ENCODE measurements at places on chromosomes 3 and 15.

- no peak for DNase-seq
These were observed 138.3 kb upstream of the MYRIP start for GRCh38 chr3:39671116-39671515.

DNA sequence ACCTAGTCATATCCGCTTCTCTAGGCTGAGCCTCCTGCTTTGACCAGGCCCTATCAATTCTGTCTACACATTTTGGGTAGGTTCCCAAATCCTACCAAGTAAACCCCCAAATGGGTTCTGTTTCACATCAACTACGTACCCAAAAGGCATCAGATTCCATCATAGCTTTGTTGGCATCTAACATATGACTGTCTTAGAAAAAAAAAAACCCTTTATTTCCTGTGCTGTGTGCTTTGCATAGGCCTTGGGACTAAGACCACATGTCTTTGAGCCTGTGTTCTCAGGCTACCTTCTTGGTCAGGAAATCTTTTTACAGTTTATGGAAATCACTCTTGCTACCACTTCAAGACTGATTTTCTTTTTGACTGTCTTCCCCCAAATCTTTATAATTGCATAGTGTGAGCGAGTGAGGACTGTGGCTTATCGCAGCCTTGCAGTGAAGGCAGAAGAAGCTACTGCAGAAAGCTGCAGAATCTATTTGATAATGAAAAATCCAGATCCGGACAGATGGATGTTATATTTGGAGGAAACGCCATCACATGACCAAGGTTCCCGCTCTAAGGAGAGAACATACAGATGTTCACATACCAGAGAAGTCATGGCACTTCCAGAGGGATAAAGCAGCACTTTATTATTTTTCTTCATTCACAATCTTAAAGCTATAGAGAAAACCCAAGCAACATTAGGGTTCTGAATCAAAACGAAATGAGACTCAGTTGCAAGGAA lies 111.2 kb downstream of the EOMES start:
- DNase-seq, result no peak

DNA sequence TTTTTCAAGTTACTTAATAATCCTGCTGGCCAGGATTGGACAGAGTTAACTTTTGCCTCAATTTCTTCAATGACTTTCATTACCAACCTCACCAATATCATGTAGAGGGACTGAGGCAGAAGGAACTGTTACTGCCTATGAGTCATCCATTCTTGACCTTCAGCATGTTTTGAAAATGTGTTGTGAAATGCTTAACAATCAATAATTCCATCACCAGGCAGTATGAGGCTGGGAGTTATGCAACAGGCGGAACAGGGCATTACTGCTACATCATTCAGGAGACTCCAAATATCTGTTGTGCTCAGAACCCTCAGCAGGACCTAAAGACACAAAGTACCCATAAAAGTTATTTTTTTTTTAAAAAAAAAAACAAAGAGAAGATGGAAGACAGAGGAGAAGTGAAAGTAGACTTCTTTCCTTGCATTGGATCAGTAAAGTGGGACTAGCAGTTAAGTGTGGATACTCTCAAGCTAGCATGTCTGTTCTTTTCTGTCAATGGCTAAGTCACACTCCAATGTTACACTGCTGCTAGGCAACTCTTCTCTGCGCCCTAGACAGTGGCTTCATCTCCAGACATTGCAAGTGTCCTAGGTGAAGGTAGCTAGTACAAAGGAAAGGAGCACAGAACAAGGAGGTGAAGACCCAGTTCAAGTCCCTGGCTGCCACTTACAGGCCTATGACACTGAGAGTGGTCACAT lies 184.9 kb upstream of the LPP start:
- no peak for DNase-seq

- DNase-seq, result no peak
These were observed 36.8 kb upstream of the TRH start for GRCh38 chr3:129937717-129938116.

GRCh38 chr15:36372968-36373367 lies 206.5 kb upstream of the CDIN1 start:
- no peak for DNase-seq

DNA sequence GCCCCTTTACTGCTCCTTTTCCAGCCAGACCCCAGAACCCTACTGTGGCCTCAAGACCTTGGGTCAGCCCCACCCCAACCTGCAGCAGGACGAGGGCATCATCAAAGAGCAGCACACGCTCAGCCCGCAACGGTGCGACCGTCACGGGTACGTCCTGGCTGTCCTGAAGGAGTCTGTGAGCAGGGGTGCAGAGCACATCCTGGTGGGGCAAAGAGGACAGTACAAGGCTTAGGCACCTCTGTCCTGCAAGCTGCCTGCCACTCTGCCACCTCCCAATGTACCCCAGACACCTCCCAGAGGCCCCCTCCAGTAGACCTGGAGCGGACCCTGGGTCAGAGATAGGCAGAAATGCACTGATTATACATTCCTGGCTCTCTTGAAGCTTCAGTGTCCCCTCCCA lies 8.0 kb downstream of the ALS2CL start:
- DNase-seq, result no peak

GRCh38 chr3:157906627-157907026 lies 199.6 kb downstream of the SHOX2 start:
- no peak for DNase-seq
